ENCODE measurements at places on chromosomes 2 and 18.

DNA sequence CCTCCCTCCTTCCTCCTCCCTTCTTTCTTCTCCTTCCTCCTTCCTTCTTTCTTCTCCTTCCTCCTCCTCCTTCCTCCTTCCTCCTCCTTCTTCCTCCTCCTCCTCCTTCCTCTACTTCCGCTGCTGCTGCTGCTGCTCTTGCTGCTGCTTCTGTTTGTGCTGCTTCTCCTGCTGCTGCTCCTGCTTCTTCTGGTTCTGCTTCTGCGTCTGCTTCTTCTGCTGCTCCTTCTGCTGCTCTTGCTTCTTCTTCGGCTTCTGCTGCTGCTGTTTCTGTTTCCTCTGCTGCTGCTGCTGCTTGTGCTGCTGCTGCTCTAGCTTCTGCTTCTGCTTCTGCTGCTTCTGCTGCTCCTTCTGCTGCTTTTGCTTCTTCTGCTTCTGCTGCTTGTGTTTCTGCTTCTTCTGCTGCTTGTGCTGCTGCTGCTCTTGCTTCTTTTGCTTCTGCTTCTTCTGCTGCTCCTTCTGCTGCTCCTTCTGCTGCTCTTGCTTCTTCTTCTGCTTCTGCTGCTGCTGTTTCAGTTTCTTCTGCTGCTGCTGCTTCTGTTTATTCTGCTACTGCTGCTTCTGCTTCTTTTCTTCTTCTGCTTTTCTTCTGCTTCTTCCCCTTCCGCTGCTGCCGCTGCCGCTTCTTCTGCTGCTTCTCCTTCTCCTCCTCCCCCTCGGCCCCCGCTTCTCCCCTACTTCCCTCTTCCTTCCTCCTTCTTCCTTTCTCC, 8.6 kb downstream of the SNRNP27 start:
- DNase-seq, result no peak

DNA sequence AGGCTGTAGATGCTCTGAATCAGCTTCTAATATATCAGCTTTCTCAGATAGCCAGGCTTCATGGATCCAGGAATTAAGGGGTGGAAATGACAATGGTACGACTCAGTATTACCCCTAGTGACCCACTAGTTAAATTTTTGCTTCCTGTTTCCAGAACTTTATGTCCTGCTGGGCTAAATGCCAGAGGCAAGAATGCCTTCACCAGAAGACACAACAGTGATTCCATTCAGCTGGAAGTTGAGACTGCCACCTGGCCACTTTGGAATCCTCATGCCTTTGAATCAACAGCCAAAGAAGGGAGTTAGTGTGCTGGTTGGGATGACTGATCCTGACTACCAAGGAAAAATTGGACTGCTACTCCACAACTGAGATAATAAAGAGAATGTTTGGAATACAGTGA, 239.1 kb downstream of the ASXL3 start:
- DNase-seq, result no peak

DNA sequence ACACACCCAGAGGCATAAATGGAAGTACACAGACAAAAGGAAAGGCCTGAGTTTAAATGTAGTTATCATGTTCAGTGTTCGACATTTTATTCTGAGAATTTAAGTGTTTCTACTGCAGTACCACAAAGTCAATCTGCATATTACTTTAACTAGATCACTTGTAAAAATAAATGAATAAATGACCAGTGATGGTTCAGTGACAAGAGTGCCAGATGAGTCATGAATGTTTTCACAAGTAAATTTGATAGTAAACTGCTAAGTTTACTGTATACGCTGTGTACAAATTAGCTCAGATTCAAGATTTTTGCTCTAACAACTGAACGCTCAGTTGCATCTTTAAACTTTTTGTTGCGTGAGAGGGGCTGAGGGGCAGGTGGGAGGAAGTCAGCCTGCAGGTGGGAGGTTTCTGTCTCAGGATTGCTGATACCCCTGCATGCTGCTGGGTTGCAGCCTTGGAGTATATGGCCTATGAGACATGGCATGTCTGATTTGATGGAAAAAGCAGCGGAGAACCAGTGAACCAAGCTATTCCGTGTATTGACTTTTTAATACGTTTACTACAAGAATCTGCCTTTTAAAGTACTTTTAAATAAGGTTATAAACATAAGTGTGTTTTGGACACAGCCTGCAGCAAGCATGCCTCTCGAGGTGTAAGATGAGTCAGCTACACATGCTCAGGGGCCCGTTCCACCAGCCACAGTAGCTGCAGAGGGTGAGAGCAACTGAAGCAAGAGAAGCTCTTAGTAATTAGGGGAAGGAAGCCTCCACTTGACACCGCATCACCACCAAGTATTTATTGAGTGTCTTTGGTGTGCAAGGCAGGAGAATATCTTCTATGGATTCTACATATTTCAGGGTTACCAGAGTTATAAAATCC, 245.1 kb downstream of the NEDD4L start:
- peak; percentile 89 for DNase-seq

GRCh38 chr2:27911458-27912210, 21.1 kb downstream of the BABAM2 start:
- no peak for DNase-seq

DNA sequence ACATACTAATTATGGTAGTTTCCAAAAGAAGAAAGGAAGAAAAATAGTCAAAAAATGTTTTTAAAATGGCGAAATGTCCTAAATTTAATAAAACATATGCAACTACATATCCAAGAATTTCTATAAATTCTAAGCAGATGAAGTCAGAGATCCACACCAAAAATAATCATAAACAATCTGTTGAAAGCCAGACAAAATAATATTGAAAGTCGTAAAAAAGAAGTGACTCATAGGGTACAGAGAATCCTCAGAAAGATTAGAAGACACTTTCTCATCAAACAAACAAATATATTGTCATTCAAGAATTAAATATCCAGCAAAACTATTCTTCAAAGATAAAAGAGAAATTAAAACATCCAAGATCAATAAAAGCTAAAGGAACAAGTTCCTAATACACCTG, 281.4 kb upstream of the ZNF804A start:
- DNase-seq, result no peak

DNA sequence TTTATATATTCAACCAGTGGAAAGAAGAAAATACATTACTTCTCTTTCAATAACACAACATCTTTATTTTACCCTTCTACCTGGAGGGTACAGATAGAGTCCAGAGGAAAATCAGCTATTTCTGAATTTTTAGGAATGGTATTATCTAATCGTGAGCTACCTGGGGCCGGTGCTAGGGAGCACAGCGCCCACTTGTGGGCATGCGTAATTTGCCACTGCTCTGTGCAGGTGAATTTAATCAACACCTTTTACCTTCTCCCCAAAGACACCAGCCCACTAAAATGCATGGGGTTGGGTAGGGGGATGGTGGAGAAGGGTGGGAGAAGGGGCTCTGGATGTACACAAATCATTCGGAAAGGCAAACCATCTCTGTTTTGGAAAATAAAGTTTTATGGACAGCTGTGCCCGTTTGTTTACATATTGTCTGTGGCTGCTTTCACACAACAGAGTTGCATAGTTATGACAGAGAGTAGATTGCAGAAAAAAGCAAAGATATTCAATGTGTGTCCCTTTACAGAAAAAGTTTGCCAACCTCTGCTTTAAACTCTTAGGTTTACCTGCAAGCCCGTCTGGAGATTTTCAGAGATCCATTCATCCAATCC, 51.5 kb upstream of the DCC start:
- no peak for DNase-seq

DNA sequence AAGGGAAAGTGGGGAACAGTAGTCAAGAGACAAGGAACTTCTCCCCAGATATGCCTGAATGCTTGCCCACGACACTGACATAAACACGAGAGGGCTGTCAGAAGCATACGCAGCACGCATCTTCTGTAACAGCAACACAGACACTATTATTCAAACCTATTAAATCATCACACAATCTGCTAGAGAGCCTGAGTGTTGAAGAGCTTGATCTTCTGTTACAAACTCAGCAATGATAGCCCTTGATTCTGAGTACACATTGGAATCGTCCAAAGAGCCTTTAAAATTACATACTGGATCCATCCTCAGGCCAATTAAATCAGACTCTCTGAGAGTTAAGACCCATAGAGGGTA, 111.6 kb downstream of the ZNF521 start:
- no peak for DNase-seq

DNA sequence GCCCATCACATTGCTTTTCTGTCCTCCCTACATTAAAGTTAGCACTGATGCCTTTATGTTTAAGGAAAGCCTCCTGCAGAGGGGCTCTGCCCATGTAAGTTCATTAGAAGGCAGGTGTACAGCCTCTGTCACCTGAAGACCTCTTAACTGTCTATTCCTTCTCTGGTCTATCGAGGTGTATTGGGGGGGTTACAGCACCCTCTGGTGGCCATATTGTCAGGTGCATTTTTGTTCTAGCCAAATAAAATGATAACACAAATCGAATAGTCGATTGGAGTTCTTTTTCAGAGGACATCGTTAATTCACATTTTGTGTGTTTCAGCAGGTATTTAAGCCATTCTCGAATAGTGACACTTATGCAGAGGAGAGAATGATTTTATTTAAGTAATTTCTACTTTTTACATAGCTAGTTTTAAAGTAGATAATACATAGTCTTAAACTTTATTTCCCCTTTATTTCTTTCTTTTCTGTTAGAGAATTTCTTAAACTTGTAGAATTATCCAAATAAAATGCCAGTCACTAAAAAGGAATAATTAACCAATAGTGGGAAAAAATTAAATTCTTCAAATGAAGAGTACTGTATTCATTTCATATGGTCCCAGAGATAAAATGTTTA, 136.8 kb downstream of the NEDD4L start:
- DNase-seq, result peak; percentile 65

DNA sequence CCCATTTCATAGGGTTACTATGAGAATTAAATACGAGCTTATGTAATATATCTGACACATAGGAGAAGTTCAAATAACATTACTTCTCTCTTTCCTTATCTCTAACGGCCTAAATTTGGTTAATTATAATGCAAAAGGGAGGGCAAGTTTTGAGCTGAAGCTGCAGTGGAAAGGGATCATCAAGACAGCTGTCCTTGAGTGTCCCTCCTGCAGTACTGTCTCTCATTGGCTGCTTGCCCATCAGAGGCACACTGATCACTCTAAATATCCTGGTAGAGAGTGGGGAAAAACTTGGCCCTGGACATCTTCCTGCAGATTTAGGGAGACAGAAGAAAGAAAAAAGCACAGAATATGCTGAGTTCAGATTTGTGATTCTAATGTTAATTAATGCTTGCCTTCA, 186.0 kb downstream of the CAMKMT start:
- no peak for DNase-seq

DNA sequence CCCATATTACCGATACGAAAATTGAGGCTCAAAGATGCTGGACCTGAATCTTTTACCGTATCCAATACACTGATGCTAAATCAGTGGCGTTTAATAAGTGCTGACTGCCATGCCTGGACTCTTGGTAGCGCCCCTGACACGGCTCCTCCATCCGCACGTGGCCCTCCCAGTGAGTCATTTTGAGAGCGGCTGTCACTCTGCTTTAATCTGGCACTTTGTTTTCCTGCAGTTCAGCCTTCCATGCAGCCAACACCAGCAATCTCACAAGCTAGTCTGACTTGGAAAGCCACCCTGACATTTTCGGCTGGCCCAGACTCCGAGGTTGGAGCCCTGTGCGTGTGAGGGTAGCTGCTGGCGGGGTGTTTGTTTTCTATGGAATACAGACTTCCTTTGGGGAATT, 155.1 kb upstream of the LMAN1 start:
- no peak for DNase-seq

DNA sequence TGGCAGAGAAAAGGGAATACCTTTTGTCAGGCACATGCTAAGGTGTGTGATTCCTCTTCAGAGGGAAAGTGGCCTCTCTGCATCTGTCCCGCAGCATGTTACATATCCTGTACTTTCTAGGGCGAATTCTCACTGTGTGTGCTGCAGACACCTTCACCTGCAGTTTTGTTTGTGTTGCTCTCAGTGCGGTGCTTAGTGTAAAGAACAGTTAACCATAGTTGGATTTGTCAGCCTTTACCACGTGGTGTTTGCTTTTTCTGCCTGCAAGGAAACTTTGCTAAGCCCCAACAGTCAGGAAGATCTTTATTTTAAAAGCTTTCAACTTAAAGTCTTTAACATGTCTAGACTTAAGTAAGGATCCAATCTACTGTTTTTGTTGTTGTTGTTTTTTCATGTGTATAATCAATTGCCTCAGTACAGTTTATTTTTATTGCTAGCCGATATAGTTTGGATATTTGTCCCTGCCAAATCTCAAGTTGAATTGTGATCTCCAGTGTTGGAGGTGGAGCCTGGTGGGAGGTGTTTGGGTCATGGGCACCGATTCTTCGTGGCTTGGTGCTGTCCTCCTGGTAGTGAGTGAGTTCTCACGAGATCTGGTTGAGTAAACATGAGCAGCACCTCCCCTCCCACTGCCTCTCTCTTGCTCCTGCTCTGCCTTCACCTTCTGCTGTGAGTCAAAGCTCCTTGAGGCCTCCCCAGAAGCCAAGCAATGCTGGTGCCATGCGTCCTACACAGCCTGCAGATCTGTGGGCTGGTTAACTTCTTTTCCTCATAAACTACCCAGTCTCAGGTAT, 90.6 kb downstream of the SNTG2 start:
- no peak for DNase-seq

DNA sequence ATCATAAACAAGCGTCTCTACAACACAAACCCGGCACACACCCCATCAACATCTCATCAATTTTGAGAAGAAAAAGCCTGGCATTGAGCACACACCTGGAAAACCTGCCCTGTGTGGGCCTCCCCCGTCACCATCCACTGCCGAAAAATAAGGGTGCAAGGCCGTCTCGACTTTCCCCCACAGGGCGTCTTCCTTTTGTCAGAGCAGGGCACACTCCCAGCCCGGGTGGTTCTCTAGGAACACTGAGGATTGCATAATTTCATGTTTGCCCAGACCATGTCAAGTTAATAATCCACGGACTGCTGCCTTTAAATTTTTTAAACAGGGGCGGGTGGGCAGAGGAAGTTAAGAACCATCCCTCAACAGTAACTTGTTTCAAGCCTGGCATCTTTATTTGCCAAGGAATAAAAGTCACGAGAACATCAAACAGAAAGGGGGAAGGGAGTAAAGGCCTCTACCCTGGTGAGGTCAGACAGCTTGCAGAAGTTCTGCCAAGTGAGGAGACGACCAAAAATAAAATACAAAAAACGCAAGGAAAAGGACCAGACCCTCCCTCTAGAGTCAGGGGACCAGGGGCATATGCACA, 2.1 kb downstream of the TFCP2L1 start:
- DNase-seq, result no peak

- DNase-seq, result no peak
Observed at GRCh38 chr2:59083075-59083828, 842.1 kb upstream of the FANCL start.

GRCh38 chr2:102055346-102055990, 63.7 kb downstream of the IL1R2 start:
- no peak for DNase-seq

DNA sequence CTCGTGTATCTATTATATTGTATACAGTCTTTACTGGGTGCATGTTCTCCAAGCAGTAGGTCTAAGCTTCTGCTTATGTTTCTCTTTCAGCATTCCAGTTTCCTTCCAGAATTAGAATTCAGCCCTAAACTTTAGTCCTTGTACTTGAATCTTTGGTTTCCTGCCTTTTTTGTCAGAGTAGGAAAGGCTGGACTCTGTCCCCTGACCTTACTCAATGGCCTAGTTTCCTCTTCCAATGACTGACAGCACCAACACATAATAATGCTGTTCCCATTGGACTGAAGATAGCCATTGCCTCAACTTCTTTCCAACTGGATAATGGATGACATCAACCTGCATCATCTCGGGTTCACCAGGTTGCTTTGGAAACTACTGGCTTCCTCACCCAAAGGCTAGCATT, 217.0 kb downstream of the FIGN start:
- no peak for DNase-seq

Measured in posterior cingulate gyrus (tissue), 11 donors.